ENCODE measurements at places on chromosomes 12 and 14.

- DNase-seq, result no peak
These were observed 764 bp downstream of the RBM25 start for GRCh38 chr14:73058922-73059673.

- no peak for DNase-seq
These were observed 206.8 kb upstream of the LHX5 start for GRCh38 chr12:113678223-113679119.

DNA sequence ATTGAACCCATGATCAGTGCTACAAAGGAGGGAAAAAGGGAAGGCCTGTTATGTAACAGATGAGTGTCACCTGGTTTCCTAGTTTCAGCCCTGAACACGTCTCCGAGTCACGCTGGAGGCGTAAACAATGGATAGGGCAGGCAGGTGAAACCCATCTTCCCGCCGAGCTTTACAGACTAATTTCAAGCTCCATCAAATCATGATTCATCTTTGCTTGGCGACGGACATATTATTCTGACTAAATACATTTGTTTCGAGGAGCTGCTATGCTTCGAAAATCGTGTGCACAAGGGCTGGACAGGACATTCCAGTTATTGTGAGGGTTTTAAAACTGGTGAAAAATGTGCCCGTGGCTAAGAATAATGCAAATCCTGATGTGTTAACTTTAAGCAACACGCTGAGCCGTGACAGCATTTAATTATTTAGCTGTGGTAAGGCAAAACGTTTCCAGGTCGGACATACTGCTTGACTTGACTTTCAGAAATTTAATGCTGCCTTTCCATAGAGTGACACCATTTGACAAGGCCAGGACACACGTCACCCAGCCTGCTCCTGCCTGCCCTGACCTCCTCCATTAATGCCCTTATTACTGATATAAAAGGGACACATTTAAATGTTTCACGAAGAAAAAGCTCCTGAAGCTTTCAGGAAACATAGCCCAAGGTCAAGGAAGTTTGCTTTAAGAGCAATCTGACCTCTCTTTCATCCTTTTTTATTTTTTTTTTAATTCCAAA, 1203.5 kb upstream of the TMEM132C start:
- no peak for DNase-seq

- no peak for DNase-seq
These were observed 13.3 kb downstream of the CNIH1 start for GRCh38 chr14:54427871-54428270.

GRCh38 chr12:115798309-115798917, 479.1 kb downstream of the MED13L start:
- no peak for DNase-seq

GRCh38 chr12:129701631-129702101, 202.2 kb downstream of the TMEM132D start:
- no peak for DNase-seq

DNA sequence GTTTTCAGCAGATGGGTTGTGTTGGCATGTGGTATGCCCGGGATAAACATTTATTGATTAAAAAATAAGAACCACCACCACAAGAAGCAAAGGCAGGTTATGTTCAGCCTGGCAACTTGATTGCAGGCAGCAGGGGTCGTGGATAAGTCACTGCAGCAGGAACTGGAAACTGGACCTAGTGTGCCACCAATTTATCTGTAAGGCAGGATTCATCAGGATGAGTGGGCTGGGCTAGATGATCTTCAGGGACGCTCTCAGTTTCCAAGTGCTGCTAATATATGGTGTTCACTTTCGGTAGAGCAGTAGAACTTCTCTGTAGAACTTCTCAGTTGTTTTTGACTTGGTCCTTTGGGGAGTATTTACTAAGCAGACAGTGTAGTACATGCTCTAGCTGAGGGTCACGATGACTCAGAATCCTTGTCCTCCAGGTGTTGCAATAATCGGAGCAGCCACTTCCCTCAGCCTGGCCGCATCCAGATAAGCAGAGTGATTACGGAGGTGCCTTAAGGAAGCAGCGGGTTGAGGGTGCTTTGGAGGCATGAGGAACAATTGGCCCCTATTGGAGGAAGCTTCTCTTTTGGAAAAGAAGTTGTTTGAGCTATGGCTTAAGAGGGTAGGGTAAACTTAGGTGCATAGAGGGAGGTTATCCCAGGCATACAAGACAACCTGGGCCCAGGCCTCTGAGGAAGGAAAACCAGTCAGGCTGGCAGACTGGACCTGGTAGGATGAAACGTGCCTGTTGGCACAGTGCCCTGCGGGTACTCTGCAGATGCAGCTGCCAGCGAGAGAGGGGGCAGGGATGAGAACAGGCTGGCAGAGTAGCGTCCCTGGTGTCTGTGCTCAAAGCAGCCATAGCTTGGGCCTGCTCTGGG, 104.0 kb downstream of the GPR135 start:
- DNase-seq, result no peak

GRCh38 chr14:49962621-49963020, 69.7 kb downstream of the ARF6 start:
- DNase-seq, result no peak

DNA sequence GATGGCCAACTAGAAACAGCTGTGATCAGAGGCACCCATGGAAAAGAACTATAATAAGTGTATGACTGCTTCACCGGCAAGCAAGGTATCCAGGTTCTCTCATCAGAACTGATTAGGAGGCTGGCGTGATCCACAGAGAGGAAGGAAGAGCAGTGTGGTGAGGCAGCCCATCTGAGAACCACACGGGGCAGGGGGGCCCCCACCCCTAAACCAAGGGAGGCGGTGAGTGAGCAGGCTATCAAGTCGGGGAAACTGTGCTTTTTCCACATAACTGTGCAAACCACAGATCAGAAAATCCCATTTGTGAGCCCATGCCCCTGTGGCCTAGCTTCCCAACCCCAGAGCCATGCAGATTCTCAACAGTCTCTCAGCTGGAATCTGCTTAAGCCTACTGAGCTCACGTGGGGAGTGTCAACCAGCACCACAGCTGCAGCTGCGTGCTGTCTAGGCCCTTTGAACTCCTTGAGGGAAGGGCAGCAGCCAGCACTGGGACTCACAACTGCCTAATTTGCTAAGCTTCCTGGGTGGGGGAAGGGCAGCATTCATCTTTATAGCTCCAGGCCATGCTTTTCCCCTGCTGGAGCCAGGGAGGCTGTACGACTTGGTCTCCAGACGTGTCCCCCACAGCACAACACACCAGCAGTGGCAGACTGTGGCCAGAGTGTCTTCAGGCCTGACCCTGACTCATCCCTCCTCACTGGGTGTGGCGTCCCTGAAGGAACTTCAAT, 444.4 kb upstream of the ATP2B1 start:
- no peak for DNase-seq

GRCh38 chr14:105860615-105861580, 334.5 kb downstream of the TMEM121 start:
- no peak for DNase-seq

GRCh38 chr12:3158851-3159465, 81.8 kb downstream of the TSPAN9 start:
- no peak for DNase-seq

DNA sequence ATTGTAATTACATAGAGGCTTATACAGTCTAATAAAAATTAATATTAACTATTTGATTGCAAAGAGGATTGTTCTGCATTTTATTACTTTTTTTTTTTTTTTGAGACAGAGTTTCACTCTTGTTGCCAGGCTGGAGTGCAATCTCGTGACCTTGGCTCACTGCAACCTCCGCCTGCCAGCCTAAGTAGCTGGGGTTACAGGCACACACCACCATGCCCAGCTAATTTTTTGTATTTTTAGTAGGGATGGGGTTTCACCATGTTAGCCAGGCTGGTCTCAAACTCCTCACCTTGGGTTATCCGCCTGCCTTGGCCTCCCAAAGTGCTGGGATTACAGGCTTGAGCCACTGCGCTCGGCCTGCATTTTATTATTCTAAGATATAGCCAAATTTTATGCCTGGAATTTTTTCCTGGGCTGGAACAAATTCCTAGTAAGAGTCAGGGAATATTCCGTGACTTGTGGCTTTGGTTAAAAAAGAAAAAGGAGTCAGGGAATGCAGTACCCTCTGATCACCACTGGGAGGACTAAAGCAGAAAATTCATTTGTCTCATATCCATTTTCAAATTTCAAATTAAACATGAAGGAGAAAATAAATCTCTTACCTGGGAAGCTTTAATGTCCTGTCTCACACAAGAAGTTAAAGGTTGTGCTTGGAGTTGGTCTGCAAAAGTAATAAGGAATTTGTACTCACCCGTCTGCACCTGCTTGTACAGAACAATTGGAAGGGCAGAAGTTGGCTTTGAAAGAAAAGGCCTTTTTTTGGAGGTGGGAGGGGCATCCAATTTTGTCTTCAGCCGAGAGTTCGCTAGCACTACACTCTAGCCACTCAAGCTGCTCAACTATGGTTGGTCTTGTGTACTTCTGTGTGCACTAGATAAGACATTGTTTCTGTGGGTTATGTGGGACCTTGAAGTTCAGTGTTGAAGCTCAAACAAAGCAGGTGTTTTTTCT, 8.7 kb downstream of the MARK3 start:
- no peak for DNase-seq

- no peak for DNase-seq
These were observed 63.7 kb downstream of the R3HDM2 start for GRCh38 chr12:57367121-57367520.

- DNase-seq, result no peak
These were observed 1.9 kb downstream of the GNG2 start for GRCh38 chr14:51862176-51862796.

DNA sequence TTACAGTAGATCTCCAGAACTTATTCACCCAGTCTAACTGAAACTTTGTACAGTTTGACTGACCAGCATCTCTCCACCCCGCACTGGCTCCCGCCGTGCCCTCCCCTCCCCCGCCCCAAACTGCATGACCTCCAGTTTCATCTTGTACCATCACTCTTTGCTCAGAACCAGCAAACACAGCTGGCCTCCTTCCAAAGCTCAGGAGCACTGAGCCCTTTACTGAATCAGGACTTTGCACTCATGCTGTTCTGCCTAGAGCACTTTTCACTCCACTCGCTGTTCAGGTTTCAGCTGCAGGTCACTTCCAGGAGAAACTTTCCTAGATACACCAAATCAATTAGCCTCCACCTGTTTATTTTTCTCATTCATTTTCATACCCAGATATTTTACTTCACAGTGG, 455.3 kb upstream of the PDE3A start:
- DNase-seq, result no peak

DNA sequence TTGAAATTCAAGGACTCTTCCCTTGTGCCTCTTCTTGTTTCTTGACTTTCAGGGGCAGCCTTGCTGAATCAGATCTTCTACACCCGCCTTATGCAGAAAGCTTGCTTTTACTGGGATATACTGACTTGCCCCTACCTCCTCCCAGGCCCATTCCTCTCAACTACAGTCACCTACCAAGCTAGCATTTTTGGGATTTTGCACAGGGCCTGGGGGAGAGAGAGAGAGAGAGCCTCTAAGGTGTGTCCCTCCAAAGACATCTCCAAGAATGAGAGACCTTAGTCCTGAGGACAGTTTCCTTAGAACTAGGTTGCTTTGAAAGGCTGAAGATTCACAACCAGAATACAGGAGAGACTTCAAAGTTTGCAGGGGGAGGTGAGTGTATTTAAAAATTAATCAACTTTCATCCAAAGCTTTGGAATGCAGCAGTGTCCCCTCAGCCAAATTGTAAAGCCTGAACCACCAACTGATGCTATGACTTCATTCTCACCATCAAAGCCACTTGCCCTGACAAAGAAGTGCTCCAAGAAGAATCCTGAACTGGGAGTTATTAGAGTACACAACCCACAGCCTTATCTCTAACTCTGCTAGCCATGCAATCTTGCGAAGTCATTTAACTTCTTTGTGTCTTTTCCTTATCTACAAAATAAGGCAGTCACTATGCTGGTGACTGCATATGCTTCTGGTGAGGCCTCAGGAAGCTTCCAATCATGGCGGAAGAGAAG, 96.1 kb upstream of the EGLN3 start:
- no peak for DNase-seq

DNA sequence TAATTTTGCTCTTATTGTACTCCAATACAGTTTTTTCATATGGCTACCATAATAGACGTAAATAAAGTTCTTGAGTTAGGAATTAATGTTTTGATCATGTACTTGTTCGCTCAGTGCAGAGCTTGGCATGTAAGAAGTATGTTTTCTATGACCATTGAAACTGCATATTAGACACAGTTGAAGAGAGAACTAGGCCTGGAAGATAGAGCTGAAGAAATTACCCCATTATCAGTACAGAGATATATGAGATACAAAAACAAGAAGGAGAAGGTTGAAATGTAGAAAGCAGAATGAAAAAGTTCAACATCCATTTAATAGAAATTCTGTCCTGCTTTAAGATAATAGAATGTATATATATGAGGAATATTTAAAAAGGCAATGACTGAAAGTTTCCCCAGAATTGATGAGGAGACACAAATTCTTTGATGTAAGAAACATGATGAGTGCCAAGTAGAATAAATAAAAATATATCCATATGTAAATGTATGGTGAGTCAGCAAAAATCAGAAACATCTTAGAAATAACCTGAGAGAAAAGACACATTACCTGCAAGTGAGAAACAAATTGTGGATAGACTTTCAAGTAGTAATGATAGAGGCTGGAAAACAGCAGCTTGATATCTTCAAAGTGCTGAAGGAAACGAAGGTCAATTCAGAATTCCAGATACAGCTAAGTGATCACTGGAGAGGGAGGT, 49.1 kb upstream of the ANO4 start:
- DNase-seq, result no peak

GRCh38 chr12:46650688-46651087, 175.1 kb downstream of the SLC38A4 start:
- DNase-seq, result no peak

GRCh38 chr12:14239350-14239934, 126.0 kb upstream of the ATF7IP start:
- DNase-seq, result no peak
